ENCODE measurements at places on chromosomes 5 and 9. TPM values are rescaled to one million over a fixed set of nuclear protein-coding genes. Genes with fewer than 3 reads are reported as not detected.

DNA sequence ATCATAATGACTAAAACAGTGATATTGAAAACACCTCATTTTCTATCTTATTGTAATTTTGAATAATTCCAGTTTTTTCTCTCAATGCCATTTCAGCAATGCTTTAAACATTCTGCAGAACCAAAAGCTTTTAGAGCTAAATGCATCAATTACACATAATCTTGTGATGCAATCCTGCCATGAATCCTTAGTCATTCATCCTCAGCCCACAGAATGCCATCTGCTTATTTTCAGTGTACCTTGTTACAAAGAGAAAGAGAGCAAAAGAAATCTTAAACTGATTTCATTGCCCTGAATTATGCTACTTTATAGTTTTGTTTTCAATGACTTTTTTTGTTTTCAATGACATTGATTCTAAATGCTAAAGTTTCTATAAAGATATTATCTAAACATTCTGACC is 1234.8 kb upstream of the C9orf72 start:
- no peak for DNase-seq

- no peak for DNase-seq
Observed at GRCh38 chr5:142201471-142201887, 92.9 kb downstream of the NDFIP1 start.

DNA sequence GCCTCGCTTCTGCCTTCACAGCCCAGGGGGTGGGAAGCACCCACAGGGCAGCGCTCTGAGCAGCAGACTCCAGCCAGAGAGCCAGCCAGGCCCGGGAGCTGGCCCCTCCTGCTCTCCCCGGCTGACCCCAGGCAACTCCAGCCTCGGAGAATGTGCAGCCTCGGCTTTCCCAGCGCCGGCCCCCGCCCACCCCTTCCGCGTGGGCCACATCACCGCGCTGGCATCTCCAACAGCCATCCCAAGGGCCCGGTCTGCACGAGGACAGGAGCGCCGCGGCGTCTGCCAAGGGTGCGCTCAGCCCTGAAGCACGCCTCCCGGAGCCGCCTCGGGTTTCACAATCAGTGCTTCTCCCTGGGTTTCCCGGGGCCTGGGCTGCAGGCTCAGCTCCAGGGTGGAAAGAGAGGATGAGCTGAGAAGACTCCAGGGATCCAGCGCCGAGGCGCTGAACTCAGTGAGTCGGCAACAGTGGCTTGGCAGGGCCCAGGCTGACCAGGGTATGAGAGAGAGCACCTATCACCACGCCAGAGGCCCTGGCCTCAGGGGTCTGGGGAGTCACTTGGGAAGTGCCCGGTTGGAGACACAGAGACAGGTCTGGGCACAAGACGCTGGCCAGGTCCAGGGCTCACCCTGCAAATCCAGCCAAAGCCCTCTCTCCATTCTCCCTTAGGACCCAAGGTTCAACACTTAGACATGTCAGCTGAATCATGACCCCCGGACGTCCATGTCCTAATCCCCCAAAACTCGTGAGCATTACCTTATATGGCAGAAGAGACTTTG is 79.6 kb downstream of the ADAMTS2 start:
- no peak for DNase-seq

GRCh38 chr5:127834554-127834953 is 131.4 kb downstream of the CCDC192 start:
- no peak for DNase-seq

DNA sequence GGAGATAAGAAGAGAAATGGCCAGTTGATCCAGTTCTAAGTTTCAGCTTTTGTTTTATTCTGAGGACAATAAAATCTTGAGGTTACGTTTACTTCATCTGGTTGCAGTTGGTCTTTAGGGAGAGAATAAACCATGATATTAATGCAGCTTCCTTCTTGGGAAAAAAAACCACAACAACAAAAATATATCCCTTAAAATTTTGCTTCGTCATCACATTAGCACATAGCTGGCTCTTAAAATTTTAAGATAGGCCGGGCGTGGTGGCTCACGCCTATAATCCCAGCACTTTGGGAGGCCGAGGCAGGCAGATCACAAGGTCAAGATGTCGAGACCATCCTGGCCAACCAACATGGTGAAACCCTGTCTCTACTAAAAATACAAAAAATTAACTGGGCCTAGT is 86.4 kb downstream of the EQTN start:
- DNase-seq: no peak

- no peak for DNase-seq
Observed at GRCh38 chr9:92952906-92953610, 5.7 kb downstream of the FGD3 start.

DNA sequence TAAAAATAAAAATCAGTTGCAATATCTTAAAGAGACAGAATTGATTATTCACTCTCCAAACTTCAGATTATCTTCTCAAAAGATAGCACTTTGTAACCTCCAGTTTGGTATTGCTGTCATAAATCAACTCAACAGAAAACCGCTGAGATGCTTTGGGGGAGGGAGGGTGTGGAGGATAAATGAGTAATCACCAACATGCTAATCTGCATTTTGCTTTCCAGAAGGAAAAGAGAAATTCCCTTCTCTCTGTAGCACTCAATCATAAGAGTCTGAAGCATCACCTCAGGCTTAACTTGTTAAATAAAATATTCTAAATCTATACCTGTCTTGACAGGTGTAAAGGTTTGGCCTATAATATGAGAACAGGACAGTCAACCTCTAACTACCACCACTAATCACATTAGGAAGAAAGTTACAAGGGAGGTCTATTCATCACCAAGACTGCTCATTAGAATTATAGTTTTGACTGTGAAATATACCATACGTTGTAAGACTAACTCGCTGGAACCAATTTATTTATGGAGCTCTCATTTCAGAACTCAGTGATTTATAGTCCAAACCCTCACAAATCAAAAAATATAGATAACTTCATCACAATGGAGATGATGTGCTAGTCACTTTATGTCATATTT is 89.0 kb downstream of the PIK3R1 start:
- DNase-seq: no peak

DNA sequence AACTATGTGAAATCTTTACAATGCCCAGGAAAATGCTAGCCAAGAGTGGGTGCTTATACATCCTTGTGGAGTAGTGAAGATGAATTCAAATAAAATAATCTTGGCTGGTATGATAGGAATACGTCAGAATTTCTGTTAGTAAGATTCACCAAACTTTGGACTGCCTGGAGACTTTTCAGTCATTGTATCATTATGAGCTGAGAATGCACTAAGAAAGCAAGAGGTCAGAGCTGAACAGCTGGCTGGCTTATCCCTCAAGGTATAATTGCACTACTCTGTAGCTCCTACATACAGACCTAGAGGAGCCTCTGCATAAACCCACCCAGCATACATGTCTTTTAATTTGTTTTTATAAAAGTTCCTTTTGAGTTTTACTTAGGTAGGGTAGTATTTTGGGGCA is 568.5 kb upstream of the RIOK2 start:
- DNase-seq: no peak

- no peak for DNase-seq
Observed at GRCh38 chr9:121851641-121852091, 200.2 kb downstream of the DAB2IP start.

- no peak for DNase-seq
Observed at GRCh38 chr9:72443855-72444254, 77.6 kb upstream of the TMC1 start.

GRCh38 chr9:136399176-136400037 is 563 bp downstream of the SNAPC4 start:
- DNase-seq: peak; percentile 66

DNA sequence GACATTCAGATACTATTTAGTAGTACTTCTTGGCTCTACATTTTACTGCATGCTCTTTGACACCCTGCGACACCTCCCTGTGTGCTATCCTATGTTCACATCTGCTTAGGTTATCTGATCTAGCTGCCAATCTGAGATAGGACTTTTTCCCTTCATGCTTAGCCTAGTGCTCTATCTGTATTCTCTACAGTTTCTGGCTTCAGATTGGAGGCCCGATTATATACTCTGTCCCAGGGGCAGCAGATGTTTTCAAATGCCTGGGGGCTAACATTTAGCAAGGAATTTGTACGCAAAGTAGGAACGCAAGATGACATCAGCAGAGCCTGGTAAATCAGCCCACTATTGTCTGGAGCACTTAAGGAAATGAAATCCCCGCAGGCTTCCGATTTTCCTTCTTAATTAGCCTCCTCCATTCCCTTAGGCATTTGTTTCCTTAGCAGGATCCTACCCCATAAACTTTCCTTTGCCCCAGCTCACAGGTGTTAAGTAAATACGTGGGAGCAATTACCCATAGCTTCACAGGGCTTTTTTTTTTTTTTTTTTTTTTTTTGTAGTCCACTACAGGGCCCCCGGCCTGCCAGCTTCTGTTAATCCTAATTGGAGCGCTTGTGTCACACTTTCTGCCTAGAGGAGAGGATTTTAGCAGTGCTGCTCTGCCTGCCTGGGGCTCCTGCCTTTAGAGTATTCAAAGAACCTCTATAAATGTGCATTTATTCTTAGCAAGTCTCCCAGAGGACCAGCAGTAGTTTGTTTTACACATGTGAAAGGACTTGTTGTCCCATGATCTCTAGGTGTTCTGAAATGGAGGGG is 61.1 kb upstream of the LPAR1 start:
- DNase-seq: no peak

GRCh38 chr9:7370988-7371387 is 428.6 kb downstream of the DMAC1 start:
- DNase-seq: no peak

- no peak for DNase-seq
Observed at GRCh38 chr5:154477382-154478223, 424 bp downstream of the HAND1 start.

DNA sequence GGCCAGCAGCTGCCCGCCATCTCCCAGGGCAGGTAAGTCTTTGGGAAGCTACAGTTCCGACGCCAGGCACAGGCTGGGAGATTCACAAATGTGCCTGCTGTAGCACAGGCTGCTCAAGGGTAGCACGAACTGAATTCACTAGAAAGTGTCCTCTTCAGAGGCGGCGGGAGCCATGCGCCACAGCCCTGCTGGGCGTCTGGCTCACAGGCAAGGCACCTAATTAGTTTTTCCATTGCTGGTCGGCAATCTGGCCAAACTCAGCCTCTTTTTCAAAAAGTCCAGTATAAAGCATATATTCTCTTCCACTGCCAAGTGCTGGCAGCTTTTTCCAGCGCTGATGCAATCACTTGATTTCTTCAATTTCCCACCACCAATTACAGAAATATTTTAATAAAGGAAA is 128.9 kb upstream of the RAPGEF1 start:
- no peak for DNase-seq

DNA sequence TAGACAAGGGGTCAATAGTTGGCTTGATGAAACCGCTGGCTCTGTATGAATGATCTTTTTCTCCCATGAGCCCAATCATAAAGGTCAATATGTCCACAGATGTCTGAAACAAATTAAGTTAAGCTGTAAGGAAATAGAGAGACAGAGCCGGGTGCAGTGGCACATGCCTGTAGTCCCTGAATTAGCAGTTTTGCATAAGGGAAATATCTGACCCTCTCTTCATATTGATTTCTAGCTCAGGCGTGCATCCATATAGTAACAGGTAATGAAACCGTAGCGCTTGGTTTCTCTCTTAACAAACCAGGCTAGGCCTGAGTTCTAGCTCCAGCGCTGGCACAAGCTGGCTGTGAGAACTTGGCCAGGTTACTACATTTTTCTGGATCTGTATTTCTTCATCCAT is 118.1 kb upstream of the ERCC6L2 start:
- DNase-seq: no peak

GRCh38 chr5:38473008-38473407 is 83.4 kb downstream of the LIFR start:
- DNase-seq: no peak

GRCh38 chr5:78602400-78602799 is 46.2 kb downstream of the LHFPL2 start:
- DNase-seq: no peak

GRCh38 chr9:126550891-126551351 is 62.8 kb upstream of the LMX1B start:
- DNase-seq: no peak

- DNase-seq: no peak
Observed at GRCh38 chr5:79257314-79257713, 21.4 kb downstream of the JMY start.

GRCh38 chr9:136370037-136370436 is 3.4 kb downstream of the CARD9 start:
- DNase-seq: no peak

- DNase-seq: no peak
Observed at GRCh38 chr9:133456409-133456808, 3.4 kb upstream of the CACFD1 start.

DNA sequence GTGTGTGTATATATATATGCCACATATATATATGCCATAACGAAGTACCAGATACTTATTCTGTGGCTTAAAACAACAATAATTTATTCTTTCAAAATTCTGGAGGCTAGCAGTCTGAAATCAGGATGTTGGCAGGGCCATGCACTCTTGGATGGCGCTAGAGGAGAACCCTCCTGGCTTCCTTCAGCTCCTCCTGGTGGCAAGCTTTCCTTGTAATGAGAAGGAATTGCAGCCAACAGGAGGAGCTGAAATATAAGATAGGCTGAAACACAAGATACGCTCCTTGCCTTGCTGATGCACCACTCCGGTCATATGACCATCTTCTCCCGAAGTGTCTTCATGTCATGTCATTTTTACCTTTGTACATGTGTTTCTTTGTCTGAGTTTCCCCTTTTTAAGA is 368.1 kb upstream of the CTNND2 start:
- no peak for DNase-seq

GRCh38 chr5:178793151-178793550 is 62.7 kb upstream of the ZNF354A start:
- DNase-seq: no peak

- no peak for DNase-seq
Observed at GRCh38 chr9:137757613-137758029, 120.0 kb upstream of the CACNA1B start.

- peak; percentile 15 for DNase-seq
Observed at GRCh38 chr5:66828548-66829357, 232.6 kb downstream of the MAST4 start.

GRCh38 chr5:133296624-133297023 is 244.8 kb downstream of the HSPA4 start:
- no peak for DNase-seq

GRCh38 chr5:33827018-33827707 is 64.6 kb downstream of the ADAMTS12 start:
- no peak for DNase-seq

DNA sequence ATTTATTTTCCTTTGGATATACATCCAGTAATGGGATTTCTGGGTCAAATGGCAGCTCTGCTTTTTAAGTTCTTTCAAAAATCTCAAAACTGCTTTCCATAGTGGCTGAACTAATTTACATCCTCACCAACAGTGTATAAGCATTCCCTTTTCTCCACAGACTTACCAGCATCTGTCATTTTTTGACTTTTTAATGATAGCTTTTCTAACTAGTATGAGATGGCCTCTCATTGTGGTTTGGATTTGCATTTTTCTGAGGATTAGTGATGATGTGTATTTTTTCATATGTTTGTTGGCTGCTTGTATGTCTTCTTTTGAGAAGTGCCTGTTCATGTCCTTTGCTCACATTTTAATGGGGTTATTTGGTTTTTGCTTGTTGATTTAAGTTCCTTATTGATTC is 90.0 kb upstream of the HMHB1 start:
- no peak for DNase-seq

The ITK gene
- total RNA-seq: 231 TPM

The PLAC8L1 gene
- total RNA-seq: not detected

The AGXT2 gene
- not detected for total RNA-seq

The IL31RA gene
- total RNA-seq: not detected

The SPINK1 gene
- total RNA-seq: not detected

The PCDHGA1 gene
- total RNA-seq: 0.11 TPM

The ARSI gene
- 0.14 TPM for total RNA-seq

The RAD17 gene
- 22.2 TPM for total RNA-seq
